Right ventricle myocardium superior (tissue), 1 donor: ENCODE measurements at places on chromosomes 12 and 14. TPM values are rescaled to one million over a fixed set of nuclear protein-coding genes. Genes with fewer than 3 reads are reported as not detected.

The LIN7A gene
- 9.8 TPM for total RNA-seq

The TBX5 gene
- 66.6 TPM for total RNA-seq

The ABCB9 gene
- total RNA-seq, result 3.9 TPM

The TAS2R42 gene
- total RNA-seq, result not detected

The CISTR gene
- 0.83 TPM for total RNA-seq

The EPYC gene
- total RNA-seq, result not detected

The ACACB gene
- 167 TPM for total RNA-seq

The ERBB3 gene
- total RNA-seq, result 4.8 TPM

The SRGAP1 gene
- 2.0 TPM for total RNA-seq

The RAPGEF3 gene
- total RNA-seq, result 30.6 TPM

The TXNDC16 gene
- total RNA-seq, result 3.1 TPM

The DTD2 gene
- 7.0 TPM for total RNA-seq

The SALL2 gene
- 3.1 TPM for total RNA-seq

The PTCSC3 gene
- total RNA-seq, result not detected

The TMPRSS12 gene
- total RNA-seq, result not detected

The ARMH4 gene
- 6.2 TPM for total RNA-seq
